ENCODE measurements at places on chromosomes 13 and 19. TPM values are rescaled to one million over a fixed set of nuclear protein-coding genes. Genes with fewer than 3 reads are reported as not detected.

FPR2 gene
- 0.92 TPM for total RNA-seq

CACNG7 gene
- total RNA-seq = 14.1 TPM

COMP gene
- total RNA-seq = not detected

KIR3DL1 gene
- not detected for total RNA-seq

ZNF490 gene
- total RNA-seq = 12.0 TPM

PALM gene
- 101 TPM for total RNA-seq

WDR62 gene
- total RNA-seq = 2.3 TPM

ICAM4 gene
- total RNA-seq = 0.46 TPM

CCDC61 gene
- 6.7 TPM for total RNA-seq

ICAM5 gene
- total RNA-seq = 2.5 TPM

SLC8A2 gene
- 58.8 TPM for total RNA-seq

ZNF563 gene
- 2.3 TPM for total RNA-seq

TTYH1 gene
- 191 TPM for total RNA-seq

Measured in diencephalon (tissue), 1 donor.